ENCODE measurements at places on chromosomes 1 and 21.

GRCh38 chr1:61434276-61434675 is 290.7 kb downstream of the TM2D1 start:
- peak; percentile 64 for DNase-seq

- peak; percentile 95 for DNase-seq
Measured at GRCh38 chr1:108000620-108001111, 35.7 kb upstream of the VAV3 start.

DNA sequence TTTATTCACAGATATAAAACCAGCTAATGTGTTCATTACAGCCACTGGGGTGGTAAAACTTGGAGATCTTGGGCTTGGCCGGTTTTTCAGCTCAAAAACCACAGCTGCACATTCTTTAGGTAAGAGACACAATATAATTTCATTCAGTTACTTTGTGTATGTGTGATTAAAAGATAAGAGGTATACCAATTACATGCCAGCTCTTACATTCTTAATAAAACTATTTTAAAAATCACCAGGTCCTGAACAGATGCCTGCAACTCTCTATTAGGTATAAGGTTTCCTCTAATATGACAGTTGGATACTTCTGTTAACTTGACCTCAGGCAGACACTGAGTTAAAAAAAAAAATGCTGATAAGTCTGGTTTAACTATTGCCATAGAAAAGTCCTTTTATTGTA is 122.1 kb downstream of the NEK7 start:
- no peak for DNase-seq

GRCh38 chr1:219402925-219403324 is 210.0 kb downstream of the ZC3H11B start:
- DNase-seq: no peak

- no peak for DNase-seq
Measured at GRCh38 chr1:8512504-8512903, 194.6 kb downstream of the SLC45A1 start.

GRCh38 chr1:16921391-16922185 is at the start of gene CROCC:
Gene CROCC, plus strand, starts transcription at chr1:16921931. Its CDS starts 88 bp downstream, at chr1:16922019.
- DNase-seq: peak; percentile 59

DNA sequence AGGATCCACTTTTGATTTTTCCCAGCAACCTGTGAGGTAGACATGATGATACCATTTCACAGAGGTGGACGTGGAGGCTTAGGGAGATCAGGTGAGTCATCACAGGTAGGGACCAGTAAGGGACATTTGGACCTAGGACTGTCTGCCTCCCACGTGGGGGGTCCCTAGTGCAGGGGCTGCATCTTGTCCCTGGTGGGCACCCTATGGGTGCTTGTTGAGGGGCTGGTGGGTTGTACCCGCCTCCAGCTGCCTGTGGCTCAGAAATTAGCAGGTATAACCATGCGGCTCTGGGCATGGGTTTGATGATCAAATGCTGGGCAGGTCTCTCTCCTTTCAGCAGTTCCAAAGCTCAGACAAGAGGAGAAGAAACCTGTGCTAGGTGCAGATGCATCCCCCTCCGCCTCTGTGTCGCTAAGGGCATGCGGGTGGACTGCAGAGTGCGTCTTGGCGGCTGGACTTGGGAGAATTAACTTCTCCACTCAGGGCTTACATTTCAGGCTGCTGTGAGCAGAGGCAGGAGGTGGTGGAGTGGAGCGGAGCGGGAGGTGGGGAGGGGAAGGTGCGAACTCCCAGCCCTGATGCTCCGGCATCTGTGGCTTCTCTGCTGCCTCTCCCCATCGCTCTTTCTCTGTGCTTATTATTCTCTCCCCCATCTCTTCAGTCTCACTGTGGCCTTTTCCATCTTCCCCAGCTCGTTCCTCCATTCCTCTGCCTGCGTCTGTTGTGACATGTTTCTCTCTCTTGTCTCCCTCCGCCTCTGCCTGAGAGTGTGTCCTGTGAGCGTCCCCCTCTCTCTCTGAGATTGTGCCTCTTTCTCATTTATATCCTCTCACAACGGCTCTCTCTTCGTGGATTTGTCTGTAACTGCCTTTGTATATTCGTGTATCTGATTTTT is 146.8 kb downstream of the PTPRU start:
- DNase-seq: no peak

Data from renal cortical epithelial cell (primary cell).